ENCODE measurements at places on chromosomes 11 and 22.
A peak's percentile ranks its signal among the peaks of the same experiment; 100 is the strongest.

DNA sequence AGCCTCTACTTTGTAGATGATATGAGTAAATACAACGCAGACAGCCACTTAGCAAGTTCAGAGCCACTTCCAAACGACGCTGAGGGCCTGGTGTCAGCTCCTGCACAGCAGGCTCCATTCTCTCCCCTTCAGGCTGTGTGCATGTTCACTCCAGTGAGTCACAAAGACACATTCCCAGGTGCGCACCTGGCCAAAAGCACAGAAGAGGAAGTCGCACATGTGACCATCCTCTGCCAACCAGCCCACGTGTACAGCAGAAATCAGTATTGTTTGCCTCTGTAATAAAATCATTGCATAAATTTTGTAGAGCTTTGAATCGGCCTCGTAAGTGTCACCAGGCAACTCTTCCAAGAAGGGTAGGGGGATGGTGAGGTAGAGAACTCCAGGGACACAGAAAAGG lies 19.5 kb upstream of the TPH1 start:
- peak; percentile 91 for DNase-seq

DNA sequence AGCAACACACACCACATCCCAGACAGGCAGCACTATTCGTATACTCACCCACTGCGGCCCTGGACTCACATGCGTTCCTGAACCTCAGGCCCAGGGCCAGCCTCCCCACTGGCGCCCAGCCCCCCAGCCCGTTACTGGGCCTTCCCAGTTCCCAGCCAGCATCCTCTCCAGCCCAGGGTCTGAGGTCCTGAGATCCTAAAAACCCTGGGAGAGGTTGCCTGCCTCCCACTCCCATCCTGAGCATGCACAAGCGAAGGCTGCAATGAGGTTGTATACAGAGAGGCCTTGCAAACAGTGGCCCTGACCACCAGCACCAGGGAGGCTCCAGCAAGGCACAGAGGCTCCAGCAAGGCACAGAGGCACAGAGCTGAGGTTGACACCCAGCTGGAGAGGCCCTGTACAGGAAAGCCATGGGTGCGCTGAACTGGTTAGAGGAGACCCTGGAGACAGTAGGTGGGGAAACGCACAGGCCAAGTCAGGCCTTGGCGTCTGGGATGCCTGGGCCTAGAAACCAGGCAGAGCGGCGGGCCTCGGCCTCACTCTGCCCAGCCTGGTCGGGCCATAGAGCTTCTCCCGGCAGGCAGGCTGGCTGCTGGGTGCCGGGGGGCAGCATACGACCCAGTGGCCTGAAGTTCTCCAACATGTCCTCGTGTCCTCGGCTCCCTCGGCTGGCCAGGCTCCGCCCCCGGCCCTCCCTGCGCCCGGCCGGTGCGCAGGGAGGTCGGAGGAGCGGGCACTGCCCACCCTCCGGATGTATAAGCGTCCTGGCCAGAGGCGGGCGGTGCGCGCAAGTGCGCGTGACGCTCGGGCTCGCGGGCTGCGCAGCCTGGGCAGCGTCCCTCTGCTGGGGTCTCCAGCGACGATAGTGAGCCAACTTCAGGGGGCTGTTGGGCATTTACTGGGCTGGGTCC lies 2.3 kb upstream of the TBX1 start:
- DNase-seq = no peak

GRCh38 chr11:116866804-116867455 lies 29.5 kb upstream of the APOA1 start:
- no peak for DNase-seq

GRCh38 chr11:64788321-64789215 lies 10.2 kb upstream of the SF1 start:
- no peak for DNase-seq

- no peak for DNase-seq
These were observed 243.1 kb downstream of the ST3GAL4 start for GRCh38 chr11:126598344-126599216.

- no peak for DNase-seq
These were observed 6.6 kb upstream of the APOL2 start for GRCh38 chr22:36245805-36246356.

GRCh38 chr11:119207415-119207960 lies 1.3 kb downstream of the CBL start:
- DNase-seq = no peak

DNA sequence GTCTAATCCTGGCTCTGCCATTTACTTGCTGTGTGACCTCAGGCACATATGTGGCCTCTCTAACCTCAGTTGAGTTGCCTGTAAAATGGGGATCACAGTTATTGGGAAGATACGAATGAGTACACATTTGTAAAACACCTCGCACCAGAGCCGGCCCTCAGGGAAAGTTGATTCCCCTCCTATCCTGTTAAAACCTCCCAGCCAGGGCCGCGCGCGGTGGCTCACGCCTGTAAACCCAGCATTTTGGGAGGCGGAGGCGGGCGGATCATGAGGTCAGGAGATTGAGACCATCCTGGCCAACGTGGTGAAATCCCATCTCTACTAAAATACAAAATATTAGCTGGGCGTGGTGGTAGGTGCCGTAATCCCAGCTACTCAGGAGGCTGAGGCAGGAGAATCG lies 7.8 kb upstream of the MYBPC3 start:
- no peak for DNase-seq

DNA sequence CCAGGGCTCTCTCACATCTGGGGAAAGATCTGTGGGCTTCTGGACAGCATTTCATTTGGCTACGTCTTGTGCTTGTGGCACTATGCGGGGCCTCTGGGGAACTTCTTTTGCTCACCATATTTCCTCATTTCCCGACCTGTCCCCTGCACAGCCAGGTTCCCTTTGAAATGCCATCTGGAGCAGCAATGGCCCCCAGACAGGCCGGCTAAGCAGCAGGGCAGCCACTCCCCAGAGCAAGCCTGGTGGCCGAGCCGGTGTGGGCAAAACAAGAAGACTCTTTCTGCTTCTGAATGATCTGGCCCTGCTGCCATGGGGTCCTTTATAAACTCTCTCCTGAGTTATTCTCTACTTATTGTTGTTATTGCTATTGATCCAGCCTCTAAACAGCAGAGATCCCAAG lies 190.7 kb upstream of the NECTIN1 start:
- DNase-seq = no peak

- DNase-seq = no peak
These were observed 2.8 kb downstream of the MAP6 start for GRCh38 chr11:75665990-75666389.

- DNase-seq = no peak
These were observed 58.3 kb downstream of the CERK start for GRCh38 chr22:46679706-46680269.

GRCh38 chr11:62601122-62601371 lies 618 bp downstream of the MTA2 start:
- DNase-seq = no peak

- no peak for DNase-seq
These were observed 43.7 kb downstream of the PC start for GRCh38 chr11:66914505-66914904.

- no peak for DNase-seq
These were observed 1.2 kb downstream of the PDGFB start for GRCh38 chr22:39243439-39244135.

GRCh38 chr11:7603031-7603781 lies 70.1 kb downstream of the CYB5R2 start:
- no peak for DNase-seq

DNA sequence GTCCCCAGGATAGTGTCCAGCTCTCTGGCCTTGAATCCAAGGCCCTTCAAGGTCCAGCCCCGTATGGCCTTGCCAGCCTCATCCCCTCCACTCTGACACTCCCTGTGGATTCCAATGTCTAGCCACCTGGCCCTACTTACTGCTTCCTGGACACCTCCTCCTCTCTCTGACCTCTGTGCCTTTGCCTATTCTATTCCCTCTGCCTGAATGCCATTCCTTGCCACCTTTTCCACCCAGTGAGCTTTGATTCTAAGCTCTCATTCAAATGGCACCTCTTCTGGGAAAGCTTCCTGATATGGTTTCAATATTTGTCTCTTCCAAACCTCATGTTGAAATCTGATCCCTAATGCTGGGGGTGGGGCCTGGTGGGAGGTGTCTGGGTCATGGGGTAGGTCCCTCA lies 31.9 kb upstream of the TTLL12 start:
- DNase-seq = no peak

DNA sequence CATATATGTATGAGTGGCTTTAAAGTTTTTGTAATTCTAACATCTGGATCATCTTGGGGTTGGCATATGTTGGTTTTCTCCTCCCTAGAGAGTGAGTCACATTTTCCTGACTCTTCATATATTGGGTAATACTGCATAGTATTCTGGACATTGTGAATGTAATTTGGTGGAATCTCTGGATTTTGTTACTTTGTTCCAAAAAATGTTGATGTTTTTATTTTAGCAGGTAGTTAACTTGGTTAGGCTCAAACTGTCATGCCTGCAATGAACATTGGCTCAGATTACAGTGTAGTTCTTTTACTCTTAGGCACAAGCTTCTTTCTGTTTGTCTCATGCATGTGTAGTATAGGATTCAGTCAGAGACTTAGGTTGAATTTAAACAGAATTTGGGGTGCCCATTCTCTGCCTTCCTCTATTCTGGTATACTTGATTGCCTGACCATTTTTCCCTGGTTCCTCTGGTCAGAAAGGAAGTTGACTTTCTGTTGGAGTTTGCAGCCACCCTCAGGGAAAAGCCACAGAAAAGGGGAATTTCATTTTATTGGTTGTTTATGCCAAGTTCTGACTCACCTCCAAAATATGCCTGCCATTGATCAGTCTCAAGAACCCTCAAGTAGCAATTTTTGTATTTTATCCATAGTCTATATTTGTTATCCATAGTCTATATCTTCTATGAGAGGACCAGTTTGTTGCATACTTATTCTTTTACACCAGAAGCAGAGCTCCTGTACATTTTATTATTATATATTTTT lies 151.7 kb downstream of the UVRAG start:
- no peak for DNase-seq

GRCh38 chr11:62054484-62055121 lies 69.2 kb upstream of the INCENP start:
- peak; percentile 4 for DNase-seq

DNA sequence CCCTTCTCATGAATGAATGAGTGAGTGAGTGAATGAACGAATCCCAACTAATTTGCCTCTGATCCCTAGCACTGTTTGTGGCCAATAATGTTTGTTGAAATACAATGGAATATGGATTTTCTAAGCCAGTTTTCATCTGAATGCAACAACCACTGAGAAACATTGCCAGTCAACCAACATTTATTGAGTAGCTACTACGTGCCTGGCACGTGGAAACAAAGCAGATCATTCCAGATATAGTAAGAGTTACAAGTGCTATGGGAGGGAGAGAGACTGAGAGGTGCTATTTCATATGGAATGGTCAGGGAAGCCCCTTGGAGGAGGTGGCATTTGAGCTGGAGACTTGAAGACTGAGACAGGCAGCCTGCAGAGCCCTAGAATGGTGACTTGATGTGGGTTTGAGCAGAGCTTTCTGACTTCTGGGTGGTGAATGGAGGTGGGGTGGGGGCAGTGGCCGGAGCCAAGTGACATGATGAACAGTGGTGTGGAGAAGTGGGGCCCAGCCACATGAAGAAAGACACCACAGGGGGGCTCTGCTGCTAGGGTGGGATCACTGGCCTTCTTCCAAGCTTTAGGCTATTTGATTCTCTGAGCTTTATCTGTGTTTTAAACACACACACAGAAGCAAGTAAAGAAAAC lies 35.1 kb upstream of the SMTN start:
- no peak for DNase-seq

DNA sequence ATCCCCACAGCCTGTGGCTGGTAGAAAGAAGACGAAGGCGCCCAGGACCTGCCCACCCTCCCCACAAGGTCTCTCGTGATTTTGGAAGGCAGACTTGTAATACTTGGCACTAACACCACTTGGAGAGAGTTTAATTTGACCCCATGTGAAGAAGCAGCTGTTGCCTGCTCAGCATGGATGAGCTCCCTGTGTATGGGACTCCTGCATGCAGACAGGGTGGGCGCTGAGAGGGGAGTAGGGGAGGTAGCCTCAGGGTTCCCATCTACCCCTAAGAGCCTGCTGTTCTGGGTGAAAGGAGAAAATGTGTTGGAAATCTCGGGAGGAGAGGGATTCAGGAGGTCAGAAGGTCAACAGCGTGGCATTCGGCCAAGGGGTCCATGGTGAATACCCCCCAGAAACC lies 625.9 kb downstream of the TBC1D22A start:
- no peak for DNase-seq

GRCh38 chr22:29344137-29344536 lies 28.6 kb upstream of the RASL10A start:
- no peak for DNase-seq

GRCh38 chr11:11206484-11206883 lies 146.6 kb downstream of the CSNK2A3 start:
- no peak for DNase-seq

- no peak for DNase-seq
These were observed 23.9 kb upstream of the KDM2A start for GRCh38 chr11:67095214-67095507.

DNA sequence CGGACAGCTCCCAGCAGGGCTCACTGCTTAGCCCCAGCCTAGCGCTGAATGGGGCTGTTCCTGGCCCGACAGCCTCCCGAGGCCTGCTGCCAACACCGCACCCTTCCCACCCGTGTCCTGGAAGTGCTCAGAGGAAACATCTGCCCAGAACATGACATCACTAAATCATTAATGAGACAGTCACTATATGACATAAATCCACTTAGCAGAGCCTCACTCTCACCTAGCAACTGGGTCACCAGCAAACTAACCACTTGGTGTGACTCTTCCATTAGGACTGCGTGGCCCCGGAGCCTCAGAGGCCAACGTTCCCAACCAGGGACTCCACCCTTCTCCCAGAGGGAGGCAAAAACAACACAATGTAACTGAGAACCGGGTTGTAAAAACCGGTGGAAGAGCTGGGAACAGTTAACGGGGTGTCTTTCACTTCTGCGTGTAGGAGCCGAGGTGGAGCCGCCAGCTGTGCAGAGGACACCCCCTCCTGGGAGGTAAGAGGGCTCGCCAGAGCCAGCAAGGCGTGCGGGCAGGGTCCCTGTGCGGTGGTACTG lies 21.4 kb upstream of the PACSIN2 start:
- DNase-seq = no peak

DNA sequence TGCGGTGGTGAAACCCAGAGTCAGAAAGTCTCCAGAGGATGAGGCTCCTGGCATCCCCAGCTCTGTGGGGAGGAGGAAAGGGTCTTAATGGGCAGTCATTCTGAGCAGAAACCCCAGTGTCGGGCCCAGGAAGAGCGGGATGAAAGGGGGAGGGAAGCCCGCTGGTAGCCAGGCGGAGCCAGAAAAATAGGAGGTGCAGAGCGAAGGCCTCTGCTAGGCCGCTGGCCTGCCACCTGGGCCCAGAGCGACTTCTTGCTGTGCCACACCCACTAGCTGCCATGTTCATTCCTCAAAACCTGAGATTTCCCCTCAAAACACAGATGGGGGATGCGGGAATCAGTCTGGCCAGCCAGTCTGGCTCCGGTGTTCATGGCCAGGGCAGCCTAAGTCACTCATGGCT lies 650 bp upstream of the POU2AF3 start:
- DNase-seq = no peak

GRCh38 chr11:44351006-44351660 lies 41.2 kb upstream of the ALX4 start:
- DNase-seq = no peak
